ENCODE measurements at places on chromosomes 2 and 18.

GRCh38 chr2:240566203-240567136 is 1.8 kb upstream of the RNPEPL1 start:
- peak; percentile 99 for DNase-seq

- DNase-seq: no peak
Measured at GRCh38 chr18:78586586-78586985, 393.0 kb upstream of the SALL3 start.

GRCh38 chr18:73758446-73758845 is 389.2 kb downstream of the FBXO15 start:
- no peak for DNase-seq

DNA sequence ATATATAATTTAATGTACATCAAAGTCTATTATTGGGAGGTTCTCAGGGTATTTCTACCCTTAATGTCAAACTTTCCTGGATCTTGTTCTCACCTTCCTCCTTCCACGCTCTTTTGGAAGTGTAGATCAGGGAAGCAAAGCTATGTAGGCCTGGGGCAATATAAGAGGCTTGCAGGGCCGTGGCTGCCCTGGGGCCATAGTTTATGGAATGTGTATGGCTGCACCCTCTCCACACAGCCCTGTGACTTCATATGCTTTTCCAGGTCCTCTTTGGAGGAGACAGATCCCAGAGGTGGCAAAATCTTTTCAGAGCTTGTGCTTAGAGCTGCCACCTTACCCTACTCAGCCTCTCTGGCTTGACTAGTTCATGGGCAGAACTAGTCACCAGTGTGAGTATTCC is 82.9 kb downstream of the PLB1 start:
- no peak for DNase-seq

GRCh38 chr2:47632754-47633153 is 150.2 kb upstream of the MSH6 start:
- peak; percentile 1 for DNase-seq

DNA sequence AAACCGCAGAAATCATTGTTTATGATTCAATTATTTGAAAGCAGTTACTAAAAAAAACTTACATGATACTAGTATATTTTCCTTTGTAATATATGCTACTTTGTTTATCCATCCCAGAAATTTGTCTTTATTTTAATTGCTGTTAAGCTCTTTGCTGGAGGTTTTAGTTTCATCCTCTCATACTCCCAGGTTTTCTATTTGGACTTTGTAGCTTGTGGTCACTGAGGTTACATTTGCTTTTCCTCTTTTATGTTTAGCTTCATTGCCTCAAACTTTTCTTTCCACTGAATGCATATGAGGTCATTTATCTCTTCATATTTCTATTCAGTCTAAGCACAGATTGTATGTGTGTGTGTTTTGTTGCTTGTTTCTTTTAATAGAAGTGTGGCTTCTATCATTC is 89.9 kb downstream of the ERBB4 start:
- no peak for DNase-seq

GRCh38 chr2:120436885-120437603 is 91.1 kb downstream of the INHBB start:
- peak; percentile 89 for DNase-seq

- peak; percentile 96 for DNase-seq
Measured at GRCh38 chr2:71716697-71717624, 263.6 kb downstream of the DYSF start.

GRCh38 chr2:11679486-11680181 is 9.6 kb upstream of the NTSR2 start:
- peak; percentile 34 for DNase-seq

DNA sequence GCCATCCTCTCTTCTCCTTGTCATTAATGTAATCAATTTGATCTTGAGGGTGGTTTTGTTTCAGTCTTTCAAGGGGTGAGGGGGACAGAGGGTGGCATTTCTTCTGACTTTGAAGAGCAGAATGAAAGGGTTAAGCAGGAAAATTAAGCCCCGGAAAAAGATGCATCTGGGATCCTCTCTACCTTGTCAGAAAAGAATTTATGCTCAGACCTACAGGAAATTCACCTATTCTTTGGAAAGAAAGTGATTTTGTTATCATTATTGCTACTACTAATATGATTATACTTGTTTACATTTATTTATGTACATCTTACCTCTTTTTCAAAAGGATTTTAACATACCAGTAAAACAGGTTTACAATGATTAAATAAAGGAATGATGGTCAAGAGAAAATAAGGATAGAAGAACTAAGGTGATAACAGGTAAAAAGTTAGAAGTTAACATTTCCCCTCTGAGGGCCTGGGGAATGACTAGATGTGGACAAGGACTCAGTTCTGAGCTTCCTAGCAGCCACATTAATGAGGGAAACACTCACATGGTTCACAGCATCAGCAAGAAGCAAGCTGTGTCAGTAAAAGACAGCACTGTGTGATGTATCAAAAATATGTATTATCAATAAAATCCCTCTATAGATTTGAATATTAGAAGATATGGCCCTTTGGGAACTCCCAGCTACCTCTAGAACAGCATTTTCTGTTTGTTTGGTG is 151.4 kb downstream of the MYCN start:
- DNase-seq: no peak

DNA sequence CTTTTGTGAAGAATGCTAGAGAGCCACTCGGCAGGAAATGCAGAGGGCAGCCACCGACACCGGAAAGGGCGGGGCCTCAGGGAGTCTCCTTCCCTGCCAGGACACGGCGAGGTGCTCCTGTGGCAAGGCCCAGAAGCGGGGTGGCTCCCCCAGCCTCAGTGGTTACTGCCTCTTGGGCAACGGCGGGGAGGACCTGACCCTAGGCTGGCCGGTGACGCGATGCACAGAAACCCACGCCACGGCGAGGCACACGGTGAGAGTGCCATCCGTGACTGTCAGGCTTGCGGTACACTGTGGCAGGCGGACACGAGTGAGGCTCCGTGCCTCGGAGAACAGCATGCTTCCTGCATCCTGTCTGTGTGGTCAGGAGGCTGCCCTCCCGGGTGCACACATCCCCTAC is 47.8 kb downstream of the ZAP70 start:
- no peak for DNase-seq

- no peak for DNase-seq
Measured at GRCh38 chr2:226327830-226328229, 471.8 kb downstream of the IRS1 start.

DNA sequence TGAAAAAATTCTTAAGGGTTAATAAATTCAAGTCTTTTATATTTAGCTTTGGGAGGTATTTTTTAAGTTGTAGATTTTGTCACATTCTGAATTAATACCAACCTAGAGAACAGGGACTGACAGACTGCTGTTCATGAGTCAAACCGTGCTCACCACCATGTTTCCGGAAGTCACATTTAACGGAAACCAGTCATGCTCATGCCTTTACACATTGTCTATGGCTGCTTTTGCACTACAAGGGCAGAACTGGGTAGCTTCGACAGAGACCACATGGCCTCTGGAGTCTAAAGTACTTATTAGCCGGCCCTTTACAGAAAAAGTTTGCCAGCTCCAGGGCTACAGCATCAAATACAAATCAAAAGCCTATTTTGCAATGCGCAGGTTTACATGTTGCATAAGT is 33.3 kb downstream of the LONRF2 start:
- no peak for DNase-seq

- no peak for DNase-seq
Measured at GRCh38 chr2:103327966-103328365, 566.1 kb downstream of the TMEM182 start.

- no peak for DNase-seq
Measured at GRCh38 chr2:140586379-140586778, 1544.4 kb downstream of the LRP1B start.

GRCh38 chr18:31206787-31207381 is 44.2 kb upstream of the DSC1 start:
- peak; percentile 57 for DNase-seq

DNA sequence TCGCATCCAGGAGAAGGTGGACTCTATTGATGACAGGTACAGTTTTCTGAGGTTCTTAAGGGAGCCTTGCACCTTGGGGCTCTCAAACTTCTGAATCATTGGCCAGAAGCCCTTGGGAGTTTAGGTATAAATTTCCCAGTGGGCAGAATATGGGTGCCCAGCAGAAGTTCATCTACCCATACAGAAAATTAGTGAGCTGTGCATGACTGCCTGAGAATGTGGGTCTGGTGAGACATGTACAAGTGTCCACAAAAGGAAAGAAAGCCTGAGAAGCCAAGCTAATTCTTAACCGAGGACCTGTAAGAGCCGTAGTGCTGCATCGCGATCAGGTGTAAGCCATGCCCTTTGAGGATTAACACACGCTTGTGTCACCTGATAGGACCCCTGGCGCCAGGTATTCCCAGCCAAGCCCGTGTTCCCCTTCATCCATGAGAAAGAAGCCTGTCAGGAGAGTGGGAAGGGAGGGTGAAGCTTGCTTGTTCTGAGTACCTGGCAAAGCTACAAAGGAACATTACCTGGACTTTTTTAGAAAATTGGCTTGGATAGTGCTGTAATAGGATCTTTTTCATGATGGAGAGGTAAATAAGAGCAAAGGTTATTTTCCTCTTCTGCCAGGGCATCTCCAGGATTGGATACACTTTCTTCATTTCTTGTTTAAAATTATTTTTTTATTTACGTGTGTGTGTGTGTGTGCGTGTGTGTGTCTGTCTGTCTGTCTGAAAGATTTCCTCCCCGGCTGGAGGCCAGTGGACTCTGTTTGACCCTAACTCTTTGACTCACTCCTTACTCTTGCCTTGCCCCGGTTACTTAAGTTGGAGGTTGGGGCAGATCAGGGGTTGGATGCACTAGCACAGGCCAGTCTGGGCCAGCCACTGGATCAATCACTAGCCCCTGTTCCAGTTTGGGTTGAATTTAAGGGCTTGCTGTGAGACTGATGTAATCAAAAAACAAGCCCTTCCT is 90.4 kb upstream of the EML6 start:
- peak; percentile 75 for DNase-seq

- no peak for DNase-seq
Measured at GRCh38 chr2:11872247-11872947, 126.0 kb downstream of the LPIN1 start.

DNA sequence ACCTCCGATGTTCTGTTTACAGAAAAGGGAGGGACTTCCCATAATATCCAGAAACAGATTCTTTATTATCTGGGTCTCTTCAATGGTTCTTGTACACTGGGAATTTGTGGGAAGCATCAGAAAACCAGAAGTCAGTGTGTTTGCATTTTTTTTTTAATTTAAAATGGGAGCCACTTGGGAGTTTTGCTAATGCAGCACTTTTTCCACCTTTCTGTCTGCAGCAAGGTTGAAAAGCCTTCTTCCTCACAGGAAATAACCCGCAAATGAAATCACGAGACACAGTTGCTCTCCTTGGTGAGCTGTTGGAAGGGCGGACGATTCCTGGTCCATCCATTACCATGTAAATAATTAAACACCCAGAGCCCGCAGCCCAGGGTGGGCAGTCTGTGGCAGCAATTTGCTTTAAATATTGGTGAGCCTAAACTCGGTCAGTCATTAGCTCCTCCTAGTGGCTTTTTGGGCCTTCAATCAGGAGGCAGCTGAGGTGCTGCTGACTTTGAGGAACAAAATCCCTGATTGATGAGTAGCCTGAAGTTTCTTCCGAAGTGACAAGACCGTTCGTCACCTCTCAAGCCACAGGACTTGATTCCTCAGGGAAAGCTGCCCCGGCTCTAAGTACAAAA is 471.5 kb downstream of the EPHA4 start:
- DNase-seq: peak; percentile 39

DNA sequence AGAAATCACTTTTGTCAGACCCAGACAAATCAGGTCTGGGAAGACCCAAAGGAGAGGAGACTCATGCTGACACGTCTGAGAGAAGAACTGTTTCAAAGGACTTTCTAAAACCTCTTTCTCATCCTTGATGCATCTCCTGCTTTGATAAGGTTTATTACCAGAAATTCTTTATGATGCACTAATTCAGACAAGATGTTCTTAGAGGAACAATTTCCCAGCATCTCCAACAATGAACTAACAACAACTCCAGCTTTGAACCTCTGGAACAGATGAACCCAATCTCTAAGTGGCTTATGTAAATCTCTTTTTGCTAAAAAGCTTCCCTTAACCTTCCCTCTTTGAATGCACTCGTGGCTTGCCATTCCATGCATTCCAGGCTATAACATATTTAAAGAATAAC is 15.9 kb upstream of the SERPINB11 start:
- DNase-seq: no peak

DNA sequence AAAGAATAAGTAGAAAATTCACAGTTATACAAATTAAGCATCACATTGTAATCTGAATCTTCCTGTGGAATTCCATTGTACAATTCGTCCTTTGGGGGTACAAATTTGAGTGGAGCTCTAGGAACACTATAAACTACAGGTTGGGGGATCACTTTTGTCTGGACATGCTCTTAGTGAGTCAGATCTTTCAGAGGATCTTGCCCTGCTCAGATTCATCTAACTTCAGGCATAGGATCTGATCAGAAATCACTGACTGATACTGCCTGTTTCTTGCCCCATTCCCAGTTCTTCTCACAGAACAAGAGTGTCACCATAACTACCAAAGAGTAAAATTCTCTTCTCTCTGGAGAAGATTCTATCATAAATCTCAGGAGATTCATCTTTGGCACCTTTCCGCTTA is 10.7 kb upstream of the VSNL1 start:
- DNase-seq: no peak

Data from osteoblast (primary cell).